ENCODE measurements at places on chromosomes 2 and 18. TPM values are rescaled to one million over a fixed set of nuclear protein-coding genes. Genes with fewer than 3 reads are reported as not detected.

GRCh38 chr2:71940695-71941094, 207.0 kb downstream of the CYP26B1 start:
- no peaks in the 10 kb centered on the region for H3K4me1 ChIP-seq
- DNase-seq: peak; percentile 14
- no peaks in the 10 kb centered on the region for H3K36me3 ChIP-seq
- H3K4me3 ChIP-seq: no peak overlapping the region

DNA sequence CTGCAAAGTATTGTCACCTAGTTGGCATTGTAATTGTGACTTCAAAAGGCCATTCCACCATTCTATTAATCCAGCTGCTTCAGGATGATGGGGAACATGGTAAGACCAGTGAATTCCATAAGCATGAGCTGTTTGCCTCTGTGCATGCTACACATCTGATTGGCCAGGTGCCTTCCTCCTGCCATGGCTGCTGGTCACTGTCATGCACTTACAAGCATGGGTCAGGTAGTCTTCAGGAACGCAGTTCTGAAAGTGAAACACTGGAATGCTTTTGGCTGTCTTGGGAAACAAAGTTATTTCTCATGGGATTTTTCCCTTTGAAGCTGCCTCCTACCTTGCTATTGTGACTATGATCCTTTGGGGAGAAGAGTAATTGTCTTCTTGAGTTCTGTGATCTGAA, 267.6 kb downstream of the GBX2 start:
- no peaks in the 10 kb centered on the region for H3K4me1 ChIP-seq
- peaks cover 5% of the 10 kb centered on the region for H3K27me3 ChIP-seq
- H3K4me3 ChIP-seq: no peak overlapping the region
- DNase-seq: no peak
- no peak overlapping the region for H3K27ac ChIP-seq

- H3K4me3 ChIP-seq: no peak overlapping the region
- DNase-seq: no peak
- no peaks in the 10 kb centered on the region for H3K4me1 ChIP-seq
These were observed 586.7 kb downstream of the CCDC85A start for GRCh38 chr2:56770490-56770889.

- no peak overlapping the region for H3K4me3 ChIP-seq
- no peaks in the 10 kb centered on the region for H3K36me3 ChIP-seq
These were observed 315.9 kb upstream of the UBE2E3 start for GRCh38 chr2:180664507-180664906.

GNAL gene
- total RNA-seq: not detected

Measured in activated CD8-positive, alpha-beta T cell treated with anti-CD3 and anti-CD28 coated beads, Interleukin-2, amount 10 ng/mL, durations not matched to agents 7 days and 5 days (primary cell).